ENCODE measurements at places on chromosomes 7 and 10.

GRCh38 chr10:5691786-5692185 lies 7.1 kb downstream of the TASOR2 start:
- no peak for DNase-seq

DNA sequence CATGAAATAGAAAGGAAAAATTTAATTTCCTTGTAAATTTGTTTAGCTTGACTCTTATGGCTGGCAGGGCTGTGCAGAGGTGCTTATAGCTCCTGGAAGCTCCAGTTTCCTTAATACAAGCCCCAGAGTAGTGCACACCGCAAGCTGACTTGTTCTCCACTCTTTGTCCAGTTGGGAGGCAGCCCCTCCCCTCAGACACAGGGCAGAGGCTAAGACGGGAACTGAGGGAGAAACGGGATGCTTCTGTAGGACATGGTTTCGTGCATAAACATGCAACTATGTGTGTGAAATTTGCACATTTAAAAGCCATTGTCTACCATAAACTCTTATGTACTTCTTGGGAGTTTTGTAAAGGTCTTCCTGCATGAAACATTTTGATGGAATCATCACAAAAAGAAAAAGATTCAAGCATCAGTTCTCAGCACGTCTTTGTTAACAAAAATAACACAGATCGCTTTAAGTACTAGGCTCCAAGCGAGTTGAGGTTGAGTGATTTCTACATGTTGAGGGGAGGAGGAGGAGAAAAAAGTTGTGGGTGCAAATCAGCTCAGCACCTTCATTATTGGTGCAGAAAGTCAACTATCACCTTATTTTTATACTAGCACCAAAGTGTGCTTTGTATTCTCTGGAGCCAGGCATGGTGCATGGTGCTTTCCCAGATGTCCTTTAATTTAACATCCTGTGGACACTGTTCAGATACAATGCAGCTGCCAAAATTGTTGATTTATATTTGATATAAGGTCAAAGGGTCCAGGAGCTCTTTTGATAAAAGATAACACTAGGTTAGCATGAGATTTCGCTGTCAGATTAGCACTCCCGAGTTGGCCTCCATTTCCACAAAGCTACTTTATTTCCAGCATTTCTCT lies 124.5 kb downstream of the CHN2 start:
- DNase-seq: no peak

DNA sequence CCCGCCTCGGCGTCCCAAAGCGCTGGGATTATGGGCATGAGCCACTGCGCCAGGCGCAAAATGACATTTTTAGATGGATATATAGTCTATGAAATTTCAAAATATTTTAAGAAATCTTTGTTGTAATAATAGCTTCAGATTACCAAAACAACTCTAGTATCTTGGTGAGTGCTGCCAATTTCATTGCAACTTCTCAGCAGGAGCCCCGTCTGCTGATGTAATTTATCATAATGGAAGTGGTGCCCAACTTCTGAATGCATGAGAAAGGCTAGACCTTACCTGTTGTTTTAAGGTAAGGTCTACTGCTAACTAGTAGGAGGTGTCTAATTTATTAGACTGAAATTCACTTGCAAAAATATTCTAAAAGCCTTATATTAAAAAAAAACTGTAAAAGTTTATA lies 20.0 kb downstream of the PDSS1 start:
- DNase-seq: no peak

DNA sequence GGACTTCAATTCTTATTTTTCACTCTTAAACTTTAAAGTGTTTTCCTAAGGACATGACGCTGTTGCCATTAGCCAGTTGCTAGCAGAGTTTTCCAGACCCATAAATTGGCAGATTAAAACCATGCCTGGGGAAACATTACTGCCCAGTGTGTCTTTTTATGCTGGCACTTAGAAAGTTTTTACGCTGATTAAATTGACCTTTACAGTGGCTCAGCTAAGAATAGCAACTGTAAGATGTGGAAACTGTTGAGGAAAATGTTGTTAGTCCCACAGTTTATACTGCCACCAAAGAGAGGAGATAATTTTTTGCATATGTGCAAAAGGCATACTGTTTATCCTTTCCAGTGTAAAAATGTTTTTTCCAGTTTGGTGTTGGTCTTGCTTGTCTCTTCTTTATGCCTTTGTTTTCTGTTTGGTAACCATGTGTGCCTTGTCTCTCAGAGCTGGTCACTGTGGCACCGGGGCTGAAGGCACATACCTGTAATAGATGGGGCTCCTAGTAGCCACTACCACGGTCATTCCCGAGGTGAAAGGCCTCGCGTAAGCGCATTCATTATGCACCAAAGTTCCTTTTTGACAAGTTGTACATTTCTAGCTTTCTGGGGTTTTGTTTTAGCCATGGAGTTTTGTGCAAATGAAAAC lies 45.3 kb downstream of the CYP17A1 start:
- DNase-seq: no peak

DNA sequence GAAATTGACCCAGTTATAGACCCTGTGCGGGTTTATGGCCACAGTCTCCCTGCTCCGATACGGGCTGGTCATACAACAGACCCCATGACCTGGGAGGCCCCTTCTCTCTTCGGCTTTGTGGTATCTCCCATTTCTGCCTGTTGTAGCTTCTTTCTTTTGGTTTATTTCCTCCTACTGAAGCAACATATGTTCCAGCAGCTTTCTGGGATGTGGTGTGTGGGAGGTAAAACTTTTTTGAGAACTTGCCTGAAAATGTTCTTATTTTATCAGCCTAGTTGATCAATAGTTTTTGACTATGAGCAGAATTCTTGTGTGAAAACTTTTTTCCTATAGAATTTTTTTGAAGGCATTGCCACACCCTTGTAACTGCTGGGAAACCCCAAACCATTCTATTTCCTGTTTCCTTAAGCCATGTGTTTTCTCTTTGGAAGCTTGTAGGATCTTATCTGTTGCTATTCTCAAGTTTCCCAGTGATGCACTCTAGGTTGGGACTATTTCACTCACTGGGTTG lies 80.0 kb downstream of the DAGLB start:
- no peak for DNase-seq

- DNase-seq: no peak
These were observed 980 bp downstream of the ADAM8 start for GRCh38 chr10:133275684-133276092.

DNA sequence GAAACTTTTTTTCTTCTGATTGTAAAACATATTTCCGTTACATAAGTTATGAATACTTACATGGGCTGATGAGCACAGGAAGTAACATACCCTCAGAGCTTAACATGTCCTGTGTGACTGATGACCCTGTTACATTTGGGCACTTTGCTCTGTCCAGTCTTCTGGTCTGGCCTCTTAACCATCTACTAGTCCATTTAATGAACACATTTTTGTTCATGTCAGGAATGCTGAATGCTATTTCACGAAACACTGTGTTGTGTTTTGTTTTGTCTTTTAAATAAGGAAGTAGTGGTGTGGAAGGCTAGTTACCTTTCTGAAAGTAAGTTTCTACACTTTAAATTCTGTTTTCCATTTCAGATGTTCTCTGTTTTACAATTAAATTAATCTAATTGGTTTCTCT lies 77.7 kb downstream of the RBM33 start:
- DNase-seq: no peak

- no peak for DNase-seq
These were observed 324.4 kb downstream of the PCLO start for GRCh38 chr7:82838314-82838713.
